H4 (cell line): ENCODE measurements at places on chromosomes 16 and 17.

GRCh38 chr17:1304522-1304921 lies 25.1 kb downstream of the TRARG1 start:
- no peak for DNase-seq

DNA sequence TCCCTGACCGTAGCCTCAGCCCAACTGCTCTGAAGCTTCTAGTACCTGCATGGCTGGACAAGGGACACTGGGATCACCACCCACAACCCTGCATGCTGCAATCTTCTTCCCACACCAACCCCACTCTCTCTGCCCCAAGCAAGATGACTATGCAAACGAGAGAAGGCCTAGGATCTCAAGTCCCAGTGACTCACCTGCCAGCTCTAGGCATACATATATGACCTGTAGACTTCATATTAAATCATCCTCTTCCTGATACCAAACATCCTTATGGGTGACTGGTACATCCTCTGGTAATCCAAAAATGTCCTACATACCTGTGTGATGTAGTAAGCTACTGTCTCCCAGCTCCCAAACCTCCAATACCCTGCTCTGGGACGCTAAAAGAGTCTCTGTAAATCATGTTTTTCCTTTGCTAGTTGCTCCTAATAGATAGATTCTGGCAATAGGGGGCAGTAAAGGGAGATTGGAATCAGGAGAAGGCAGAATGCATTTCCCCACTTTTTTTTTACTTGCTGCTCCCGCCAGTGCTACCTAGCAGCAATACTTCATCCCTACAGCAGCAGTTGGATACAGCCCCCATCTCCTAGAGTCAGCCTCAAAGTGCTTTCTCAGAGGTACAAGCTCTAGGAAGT lies 43.4 kb upstream of the SOX9 start:
- DNase-seq, result no peak

- no peak for DNase-seq
These were observed 5.6 kb upstream of the STX1B start for GRCh38 chr16:31016018-31016417.

DNA sequence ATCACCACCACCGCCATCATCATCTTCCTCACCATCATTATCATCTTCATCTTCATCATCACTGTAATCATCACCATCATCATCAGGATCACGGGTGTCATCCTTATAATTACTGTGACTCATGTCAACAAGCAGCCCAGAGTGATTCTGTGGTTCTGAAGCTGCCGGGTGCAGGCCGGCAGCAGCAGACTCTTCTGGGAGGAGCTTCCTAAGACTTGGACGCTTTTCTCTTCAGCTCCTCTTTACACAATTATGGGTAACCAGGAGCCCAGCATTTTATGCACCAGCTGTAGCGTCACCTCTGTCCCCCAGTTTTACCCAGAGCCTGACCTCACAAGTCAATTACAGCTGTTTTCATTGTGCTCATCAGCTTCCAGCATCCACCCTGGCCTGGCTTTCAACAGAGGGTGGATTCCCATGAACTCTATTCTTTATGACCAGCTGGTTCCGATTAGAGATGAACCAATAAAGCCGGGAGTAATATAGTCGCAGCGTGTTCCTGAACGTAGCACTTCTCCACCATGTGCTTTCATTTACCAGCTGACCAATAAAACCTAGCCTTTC lies 275.8 kb downstream of the FOXL1 start:
- no peak for DNase-seq

DNA sequence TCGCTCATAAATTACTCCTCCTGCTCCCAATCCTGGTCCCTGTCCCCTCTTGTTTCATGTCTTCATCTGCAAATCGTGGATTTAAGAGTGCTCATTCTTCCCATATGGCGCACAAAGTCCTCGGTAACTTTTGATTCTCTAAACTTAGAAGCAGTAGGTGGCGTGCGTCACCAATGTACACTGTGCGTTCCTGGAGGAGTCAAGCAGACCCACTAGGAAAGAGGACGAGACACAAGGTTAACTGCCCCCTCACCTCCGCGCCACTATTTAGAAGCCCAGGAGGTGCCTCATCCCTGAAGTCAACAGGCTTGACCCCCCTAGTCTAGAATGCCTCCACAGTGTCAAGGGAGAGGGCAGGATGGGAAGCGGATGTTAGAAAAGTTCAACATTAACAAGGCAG lies 2.9 kb downstream of the SLC13A5 start:
- DNase-seq, result no peak
